ENCODE measurements at places on chromosomes 6 and 20.

GRCh38 chr6:296151-297122 lies 4.2 kb downstream of the DUSP22 start:
- no peak for DNase-seq

- DNase-seq = no peak
Observed at GRCh38 chr20:39632176-39632575, 670.0 kb downstream of the DHX35 start.

DNA sequence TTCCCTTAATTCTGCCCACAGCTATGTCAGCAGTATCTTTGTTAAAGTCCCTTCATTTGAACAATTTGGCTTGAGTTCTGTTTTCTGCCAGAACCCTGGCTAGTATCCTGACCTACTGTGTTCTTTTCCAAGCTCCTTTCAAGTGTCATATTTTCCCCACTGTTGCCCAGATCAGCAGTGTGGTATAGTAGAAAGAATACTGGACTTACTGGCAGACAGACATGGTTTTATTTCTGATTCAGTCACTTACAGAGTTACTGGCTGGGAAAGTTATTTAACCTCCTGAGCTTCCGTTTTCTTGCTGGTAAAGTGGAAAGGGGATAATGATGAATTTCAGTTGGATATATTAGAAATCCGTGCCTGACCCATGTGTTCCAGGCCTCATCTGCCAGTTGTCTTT lies 39.8 kb upstream of the RAB23 start:
- no peak for DNase-seq

GRCh38 chr6:37441651-37442050 lies 8.6 kb downstream of the CMTR1 start:
- DNase-seq = no peak

DNA sequence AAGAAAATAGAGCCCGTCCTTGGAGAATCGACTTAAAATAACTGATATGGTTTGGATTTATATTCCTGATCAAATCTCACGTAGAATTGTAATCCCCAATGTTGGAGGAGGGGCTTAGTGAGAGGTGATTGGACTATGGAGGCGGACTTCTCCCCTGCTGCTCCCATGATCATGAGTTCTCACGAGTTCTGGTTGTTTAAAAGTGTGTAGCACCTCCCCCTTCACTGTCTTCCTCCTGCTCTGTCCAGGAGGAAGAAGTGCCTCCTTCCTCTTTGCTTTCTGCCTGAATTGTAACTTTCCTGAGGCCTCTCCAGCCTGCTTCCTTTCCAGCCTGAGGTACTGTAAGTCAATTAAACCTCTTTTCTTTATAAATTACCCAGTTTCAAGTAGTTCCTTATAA lies 529.2 kb downstream of the HAO1 start:
- no peak for DNase-seq

DNA sequence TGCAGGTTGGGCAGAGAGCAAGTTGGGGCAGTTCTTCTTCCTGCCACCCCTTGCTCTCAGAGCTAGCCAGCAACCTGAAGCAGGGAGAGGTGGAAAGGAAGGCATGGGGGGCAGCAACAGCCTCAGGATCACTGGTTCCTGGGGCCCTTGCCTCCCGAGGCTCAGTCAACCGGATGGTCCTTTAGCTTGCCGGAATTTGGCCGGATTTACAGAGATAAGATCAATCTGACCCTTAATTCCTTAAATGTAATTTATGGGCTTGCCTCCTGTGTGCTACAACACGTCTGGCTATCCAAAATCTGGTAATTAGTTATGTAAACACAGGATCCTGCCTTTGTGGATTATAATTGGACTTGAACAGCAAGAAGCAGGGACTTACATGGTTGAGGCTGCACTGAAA lies 19.5 kb upstream of the TCP11 start:
- DNase-seq = no peak

DNA sequence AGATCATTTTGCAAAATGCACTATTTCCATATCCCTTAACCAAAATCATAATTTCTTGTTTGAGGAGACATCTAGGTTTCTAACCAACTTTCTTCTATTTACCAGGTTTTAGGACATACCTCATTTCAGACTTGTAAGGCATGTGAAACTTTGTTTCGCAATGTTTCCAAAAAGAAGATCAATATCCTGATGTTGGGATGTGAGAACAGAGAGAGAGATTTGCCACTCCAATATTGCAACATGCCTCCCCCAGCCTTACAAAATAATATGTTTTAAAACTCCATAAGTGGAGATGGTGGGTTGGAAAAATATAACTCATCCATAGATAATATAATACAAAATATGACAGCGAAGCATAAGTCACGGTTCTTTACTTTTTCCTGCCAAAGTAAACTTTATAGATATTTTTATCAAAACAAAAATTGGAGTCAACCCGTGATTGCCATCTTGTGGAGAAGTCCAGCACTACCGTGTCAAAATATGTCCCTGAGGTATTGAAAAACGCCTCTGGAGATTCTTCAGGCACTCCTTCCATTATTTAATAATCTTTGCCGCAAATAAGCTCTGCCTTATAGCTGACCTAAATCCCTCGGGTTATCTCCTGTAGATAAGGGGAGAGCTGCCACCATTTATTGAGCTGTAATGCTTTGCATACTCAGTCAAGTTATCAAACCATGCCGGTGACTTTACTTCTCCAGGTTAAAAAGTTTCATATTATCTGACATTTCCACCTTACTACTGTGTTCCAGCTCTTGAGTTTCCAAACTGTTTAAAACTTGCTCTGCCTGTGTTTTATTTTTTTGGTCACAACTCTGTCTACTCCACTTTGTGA lies 534.2 kb downstream of the HACE1 start:
- no peak for DNase-seq

DNA sequence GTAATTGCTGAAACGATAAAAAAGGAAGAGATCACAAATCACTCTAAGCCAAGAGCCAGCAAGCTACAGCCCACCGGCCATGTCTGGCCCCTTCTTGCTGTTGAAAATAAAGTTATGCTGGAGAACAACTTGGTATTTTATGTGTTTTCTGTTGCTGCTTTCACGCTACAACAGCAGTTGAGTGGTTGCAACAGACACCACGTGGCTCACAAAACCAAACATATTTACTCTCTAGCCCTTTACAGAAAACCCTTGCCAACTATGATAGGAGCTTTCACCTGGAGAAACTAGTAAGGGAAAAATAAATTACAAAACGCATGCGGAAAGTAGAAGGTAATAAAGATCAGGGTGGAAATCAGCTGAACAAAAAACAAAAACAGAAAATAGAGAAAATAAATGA lies 41.1 kb upstream of the SLCO4A1 start:
- no peak for DNase-seq

- DNase-seq = no peak
Observed at GRCh38 chr20:59437601-59438031, 137.2 kb downstream of the EDN3 start.

DNA sequence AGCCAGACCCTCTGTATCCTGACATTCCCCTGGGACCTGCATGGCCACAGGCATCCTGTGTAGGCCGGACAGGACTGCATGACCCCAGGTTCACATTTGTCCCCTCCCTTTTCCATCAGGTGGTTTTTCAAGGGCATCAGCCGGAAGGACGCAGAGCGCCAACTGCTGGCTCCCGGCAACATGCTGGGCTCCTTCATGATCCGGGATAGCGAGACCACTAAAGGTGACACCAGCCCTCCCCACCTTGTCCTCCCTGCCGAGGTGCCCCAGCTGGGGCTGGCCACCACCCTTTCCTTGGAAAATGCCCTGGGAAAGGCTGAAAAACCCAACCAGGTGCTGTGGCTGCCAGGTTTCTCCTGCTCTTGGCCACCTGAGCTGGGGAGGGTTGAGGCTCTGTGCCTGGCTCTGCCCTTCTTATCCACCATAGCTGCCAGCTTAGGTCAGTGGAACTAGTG lies 27.6 kb downstream of the HCK start:
- DNase-seq = no peak

- no peak for DNase-seq
Observed at GRCh38 chr20:49682278-49682677, 31.4 kb downstream of the B4GALT5 start.

All from NCI-H2081 (cell line).